ENCODE measurements at places on chromosomes 12 and 14. TPM values are rescaled to one million over a fixed set of nuclear protein-coding genes. Genes with fewer than 3 reads are reported as not detected.

GRCh38 chr14:77260631-77261030, 10.4 kb downstream of the NGB start:
- DNase-seq: no peak

DNA sequence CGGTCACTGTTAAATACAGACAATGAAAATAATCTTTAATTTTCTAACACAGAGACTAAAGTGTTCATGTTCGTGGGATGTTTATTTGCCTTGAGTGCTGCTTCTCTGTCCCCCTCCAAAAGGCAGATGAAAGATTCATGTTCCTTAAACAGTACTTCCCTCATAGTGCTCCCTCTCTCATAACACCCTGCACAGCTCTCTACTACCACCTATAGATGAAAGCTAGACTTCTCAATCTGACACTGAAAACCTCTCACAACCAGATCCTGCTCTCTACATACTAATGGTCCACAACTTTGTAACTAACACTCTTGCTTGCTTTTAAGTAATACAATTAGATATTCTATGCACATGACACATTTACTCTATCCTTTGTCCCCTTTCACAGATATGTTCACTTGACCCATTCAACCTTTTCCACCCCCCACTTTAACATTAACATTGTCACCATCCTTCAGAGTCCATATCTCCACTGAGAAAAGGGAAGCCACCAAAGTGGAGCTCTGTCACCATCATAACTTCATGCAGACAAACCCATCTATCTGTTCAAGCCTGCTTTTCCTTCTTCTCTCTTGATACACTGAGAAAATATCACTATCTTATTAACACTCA, 266.4 kb upstream of the USP15 start:
- DNase-seq: no peak

- DNase-seq: no peak
Measured at GRCh38 chr12:116060764-116061163, 216.7 kb downstream of the MED13L start.

DNA sequence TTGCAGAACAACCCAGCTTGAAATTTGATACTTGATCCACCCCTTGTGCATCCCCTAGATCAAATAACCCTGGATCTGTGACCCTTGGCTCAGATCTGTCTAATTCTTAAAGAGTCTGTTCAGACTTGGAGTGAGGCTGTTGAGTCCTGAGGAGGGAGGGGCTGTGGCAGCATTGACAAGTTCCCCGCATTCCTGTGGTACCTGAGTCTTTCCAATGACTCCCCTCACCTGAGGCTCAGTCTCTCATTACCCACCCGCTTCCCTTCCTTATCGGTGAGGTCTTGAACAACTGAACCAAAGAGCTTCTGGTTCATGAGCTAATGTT, 16.1 kb upstream of the HDAC7 start:
- no peak for DNase-seq

DNA sequence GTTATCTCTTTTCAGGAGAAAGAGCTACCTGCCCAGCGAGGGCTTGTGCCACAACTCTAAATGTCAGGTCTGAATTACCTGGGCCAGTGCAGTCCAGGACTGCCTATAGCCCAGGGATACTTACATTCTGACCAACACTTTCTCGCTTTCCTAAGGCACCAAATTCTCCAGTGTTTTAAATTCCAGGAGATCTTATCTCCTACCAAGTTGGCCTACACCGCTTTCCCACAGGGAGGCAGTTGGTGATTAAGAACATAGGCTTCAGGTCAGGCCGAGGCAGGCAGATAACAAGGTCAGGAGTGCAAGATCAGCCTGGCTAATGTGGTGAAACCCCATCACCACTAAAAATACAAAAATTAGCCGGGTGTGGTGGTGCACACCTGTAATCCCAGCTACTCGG, 41.1 kb downstream of the RPS29 start:
- DNase-seq: no peak

DNA sequence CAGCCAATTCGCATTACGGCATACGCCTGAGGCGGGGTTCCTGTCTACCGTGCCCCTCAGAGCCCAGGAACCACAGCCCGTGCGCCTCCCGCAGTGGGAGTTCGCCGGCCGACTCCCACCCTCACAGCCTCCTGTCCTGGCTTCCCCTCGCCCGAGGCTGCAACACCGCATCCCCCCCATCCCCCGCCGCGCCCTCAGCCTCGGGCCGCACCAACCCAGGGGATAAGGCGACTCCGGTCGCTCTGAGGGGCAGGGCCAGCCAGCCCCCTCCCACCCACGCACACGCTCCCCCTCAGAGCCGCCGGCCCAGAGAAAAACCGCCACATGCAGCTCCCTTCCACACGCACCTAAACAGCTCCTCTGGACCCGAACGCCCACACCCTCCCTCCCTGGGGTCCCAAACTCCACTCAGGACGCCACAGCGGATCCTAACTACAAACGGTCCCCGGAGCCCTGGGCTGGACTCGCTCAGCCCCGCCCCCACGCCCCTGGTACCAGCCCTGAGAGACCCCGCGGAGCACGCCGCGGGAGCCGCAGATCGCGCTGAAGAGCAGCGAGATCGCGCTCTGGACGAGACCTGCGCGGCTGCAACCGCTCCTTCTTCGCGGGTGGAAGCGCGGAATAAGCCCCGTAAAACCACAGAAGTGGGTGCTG, at the start of gene C14orf39:
TSS of gene C14orf39 (minus strand) at position 466 of the 654 bp plus-strand sequence. CDS start 985 bp downstream, outside the sequence.
- DNase-seq: no peak

The LTBR gene
- 83.8 TPM for total RNA-seq

GRCh38 chr14:77306416-77306815, 14.3 kb downstream of the POMT2 start:
- no peak for DNase-seq

The SDS gene
- total RNA-seq: 350 TPM

DNA sequence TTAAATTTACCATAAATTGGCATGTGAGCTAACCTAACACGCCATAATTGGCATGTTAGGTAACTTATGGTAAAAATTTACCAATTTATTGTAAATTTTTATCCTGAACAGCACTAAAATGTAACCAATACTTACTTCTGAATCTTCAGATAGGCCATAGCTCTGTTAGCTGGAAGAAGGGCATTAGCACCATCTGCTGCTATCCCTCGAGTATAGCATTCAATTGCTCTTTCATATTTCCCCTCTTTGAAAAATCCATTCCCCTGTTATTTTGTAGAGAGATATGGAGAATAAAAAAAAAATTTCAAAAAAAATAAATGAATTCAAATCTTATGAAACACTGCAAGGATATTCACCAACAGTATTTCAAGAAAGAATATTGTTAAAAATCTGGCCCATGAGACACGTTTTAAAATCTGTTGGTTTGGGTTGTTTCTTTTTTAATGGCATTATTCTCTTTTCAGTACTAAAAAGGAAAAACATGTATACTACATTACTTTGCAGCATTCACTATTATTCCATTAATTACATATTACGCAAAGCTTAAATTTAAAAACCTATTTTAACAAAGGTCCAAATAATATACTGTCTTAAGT, 19.1 kb downstream of the RPAP3 start:
- no peak for DNase-seq

DNA sequence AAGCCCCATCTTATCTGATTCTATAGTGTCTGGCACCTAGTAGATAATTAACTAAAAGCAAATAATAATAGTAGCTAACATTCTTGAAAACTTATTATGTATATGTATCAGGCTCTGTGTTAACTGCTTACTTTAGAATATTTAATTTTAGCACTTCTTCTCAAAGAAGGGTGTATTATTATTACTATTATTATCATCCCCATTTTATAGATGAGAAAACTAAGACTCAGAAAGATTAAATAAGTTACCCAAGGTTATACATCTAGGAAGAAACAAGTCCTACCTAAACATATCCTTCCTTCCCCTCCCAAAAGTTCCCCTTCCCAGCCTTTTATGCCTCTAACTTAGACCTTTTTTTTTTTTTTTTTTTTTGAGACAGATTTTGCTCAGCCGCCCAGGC, 61.4 kb downstream of the UBR7 start:
- no peak for DNase-seq

DNA sequence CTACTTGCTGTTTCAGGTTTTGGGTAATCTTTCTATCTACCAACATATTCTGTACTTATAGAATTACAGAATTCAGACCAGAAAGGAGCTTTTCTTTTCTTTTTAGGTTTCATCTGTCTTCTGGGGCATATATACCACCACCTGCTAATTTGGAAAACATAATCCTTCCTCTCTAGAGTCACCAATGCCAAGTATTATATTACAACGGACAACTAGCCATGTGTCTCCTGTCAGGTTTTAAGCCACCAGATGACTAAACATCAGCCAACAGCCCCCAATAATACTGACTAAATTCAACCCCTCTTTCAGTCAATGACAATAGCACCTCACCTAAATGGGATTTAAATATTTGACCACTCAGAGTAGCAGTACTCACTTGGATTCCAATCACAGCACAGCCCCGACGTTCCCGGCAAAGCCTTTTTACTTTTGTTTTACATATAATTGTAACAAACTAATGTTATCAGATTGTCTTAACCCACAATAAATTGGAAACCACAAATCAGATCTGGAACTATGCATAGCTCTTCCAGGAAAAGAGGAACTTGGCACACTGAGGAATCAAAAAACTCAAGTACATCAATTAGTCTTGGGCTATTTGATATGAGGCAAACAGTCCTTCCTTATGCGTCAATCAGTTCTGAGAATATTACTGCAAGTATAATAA, 13.5 kb downstream of the SLC11A2 start:
- DNase-seq: no peak

- no peak for DNase-seq
Measured at GRCh38 chr12:27907766-27908165, 64.8 kb downstream of the PTHLH start.

DNA sequence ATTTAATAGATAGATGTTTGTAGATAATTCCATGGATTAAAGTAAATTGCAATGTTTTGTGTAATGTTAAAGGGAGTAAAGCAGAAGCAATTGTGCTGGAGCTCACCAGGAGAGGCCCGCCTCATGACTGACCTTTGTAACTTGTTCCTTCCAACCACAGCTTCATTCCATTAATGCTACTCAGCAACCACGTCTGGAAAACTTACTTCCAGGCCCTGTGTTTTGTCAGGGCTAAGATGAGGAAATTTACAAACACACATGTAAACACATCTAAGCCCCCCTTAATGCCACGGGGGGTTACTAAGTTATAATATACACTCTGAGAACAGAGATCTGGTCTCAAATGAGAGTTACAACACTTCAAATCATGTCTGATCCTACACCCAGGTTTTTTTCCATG, 12.4 kb downstream of the LUM start:
- DNase-seq: no peak

- no peak for DNase-seq
Measured at GRCh38 chr12:24118668-24119067, 169.2 kb upstream of the SOX5 start.

DNA sequence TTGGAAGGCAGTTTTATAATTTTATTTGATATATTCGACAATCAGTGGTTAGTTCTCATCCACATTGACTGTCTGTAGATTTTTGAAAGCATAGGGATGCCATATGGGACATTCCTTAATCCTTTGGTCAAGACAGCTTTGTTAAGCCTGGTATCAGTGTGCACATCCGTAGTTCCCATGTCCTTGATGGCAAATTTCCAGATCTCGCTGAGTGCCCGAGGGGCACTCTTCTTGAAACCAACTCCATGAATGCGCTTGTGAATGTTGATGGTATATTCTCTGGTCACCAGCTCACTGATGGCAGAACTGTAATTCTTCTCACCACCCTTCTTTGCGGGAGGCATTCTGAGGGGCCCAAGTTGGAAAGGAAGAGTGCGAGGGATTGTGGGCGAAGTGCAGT, 6.1 kb upstream of the DENND5B start:
- DNase-seq: no peak

DNA sequence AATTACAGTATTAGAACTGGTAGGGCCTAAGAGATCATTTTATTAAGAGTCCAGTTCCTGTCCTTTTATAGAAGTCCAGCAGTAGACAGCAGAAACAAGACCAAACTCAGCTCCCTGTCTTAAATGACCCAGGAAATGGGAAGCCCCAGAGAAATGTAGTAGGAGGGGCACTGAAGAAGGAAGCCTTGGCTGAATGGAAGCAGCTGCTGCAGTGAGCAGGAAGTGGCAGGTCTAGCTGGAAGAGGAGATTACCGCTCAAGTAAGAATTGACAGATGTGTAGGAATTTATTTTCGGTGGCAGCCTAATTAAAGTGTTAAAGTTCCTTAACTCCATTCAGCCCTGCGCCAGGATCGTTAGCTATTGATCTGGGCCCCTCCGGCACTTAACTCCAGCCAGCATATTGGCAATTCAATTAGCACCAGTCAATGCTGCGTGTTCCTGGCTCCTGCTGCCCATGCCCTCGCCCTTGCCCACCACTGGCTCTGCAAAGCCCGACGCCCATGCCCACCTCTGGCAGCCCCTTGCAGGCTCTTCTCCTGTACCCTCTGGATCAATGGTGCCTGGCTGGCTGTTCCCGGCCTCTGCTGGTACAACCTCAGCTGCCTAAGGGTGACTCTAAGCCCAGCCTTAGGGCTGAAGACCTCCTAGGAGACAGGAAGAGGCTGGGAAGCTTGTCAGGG, 21.1 kb downstream of the ZFHX2 start:
- DNase-seq: no peak

The PTGER2 gene
- total RNA-seq: 1.9 TPM
